Dermis microvascular lymphatic vessel endothelial cell (primary cell): ENCODE measurements at places on chromosomes 4 and X. TPM values are rescaled to one million over a fixed set of nuclear protein-coding genes. Genes with fewer than 3 reads are reported as not detected.

GRCh38 chrX:106300239-106300638 is 132.1 kb downstream of the PWWP3B start:
- no peak for DNase-seq

GRCh38 chrX:45711231-45711630 is 510.6 kb upstream of the DIPK2B start:
- no peak for DNase-seq

TCP11X2 gene
- total RNA-seq, result not detected in 2 replicates

GRCh38 chr4:27357283-27357682 is 496.6 kb downstream of the STIM2 start:
- no peak for DNase-seq

GRCh38 chrX:40496728-40497127 is 84.0 kb upstream of the ATP6AP2 start:
- no peak for DNase-seq

- no peak for DNase-seq
Observed at GRCh38 chr4:31807036-31807435, 1086.9 kb downstream of the PCDH7 start.

DNA sequence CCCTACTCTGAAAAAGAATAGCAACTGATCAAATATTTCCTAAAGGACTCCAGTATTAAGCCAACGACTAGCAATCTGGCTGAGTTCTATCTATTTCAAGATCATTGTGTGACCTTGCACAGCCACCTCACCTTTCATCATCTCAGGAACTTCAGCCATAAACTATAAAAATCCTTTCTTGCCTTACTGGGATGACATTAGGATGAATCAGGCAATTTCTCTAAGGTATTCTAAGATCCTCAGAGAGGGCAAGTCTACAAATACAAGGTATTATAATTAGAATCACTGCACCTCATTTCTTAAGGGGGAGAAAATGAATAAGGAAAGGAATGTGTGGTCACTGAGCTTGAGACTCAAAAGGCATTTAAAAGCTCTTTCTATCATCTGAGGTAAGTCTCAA is 152.6 kb downstream of the GRIA3 start:
- no peak for DNase-seq
